ENCODE measurements at places on chromosomes 3 and 15. TPM values are rescaled to one million over a fixed set of nuclear protein-coding genes. Genes with fewer than 3 reads are reported as not detected.

DNA sequence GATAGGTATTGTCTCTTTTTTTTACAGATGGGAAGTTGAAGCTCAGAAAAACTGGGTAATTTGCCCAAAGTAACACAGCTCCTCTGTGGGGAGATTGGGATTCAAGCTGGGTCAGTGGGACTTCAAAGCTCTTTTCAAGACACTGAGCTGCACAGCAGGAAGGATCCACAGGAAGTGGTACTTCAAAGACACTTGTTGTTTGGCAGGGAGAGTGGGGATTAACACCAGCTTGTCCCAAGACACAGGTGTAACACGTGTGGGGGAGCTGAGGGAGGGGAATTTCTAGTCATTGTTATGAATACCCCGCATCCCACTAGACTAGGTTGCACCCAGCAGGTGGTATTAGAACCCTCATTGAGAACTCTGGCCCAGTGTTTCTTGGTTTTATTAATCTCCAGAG is 116.0 kb downstream of the FOXB1 start:
- DNase-seq: no peak

GRCh38 chr15:78938658-78939488 is 6.0 kb downstream of the CTSH start:
- no peak for DNase-seq

DNA sequence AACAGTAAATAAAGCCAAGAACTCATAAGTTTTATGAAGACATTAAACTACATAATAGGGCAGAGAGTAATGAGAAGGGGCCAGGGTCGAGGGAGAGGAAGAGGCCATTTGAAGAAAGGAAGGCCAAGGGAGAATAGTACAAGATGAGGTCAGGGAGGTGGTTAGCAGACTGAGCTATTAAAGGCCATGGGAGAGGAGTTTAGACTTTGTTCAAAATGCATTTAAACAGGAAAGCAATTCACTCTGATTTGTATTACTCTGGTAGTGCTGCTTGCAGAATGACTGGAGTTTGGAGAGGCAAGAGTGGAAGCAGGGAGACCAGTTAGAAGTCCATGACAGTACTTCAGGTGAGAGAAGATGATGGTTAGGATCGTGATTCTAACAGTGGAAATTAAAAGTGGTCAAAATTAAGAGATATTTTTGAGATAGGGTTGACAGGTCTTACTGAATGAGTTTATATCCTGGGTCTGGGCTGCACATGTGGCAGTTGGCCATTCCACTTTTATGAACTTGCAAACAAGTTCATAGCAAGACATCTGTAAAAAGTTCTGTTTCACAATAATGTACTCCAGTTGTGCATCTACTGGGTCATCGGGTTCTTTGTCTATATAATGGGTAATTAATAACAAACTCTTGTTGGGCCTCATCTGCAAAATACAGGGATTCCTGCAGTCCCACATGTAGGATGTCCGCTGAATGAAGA is 16.3 kb downstream of the PPP2R3A start:
- no peak for DNase-seq

DNA sequence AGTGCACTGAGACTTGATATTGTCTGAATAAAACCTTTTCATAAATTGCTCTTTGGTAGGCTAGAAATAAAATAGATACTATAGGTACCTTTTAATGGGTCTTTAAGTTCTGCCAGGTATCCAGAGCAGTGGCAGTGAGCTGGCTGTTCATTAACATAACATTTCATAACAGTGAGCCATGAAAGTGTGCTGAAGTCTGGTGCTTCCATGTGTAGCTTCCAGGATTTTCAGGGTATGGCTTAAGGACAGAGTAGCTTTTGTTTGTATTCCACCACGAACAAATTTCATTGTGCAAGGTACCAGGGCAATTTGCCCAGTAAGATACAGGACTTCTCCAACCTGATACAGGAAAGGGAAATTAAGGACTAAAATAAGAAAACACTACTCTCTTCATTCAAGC is 124.7 kb upstream of the NANOGP8 start:
- no peak for DNase-seq

- no peak for DNase-seq
Observed at GRCh38 chr15:84962955-84963354, 18.7 kb upstream of the PDE8A start.

GRCh38 chr3:139527265-139527664 is 12.3 kb downstream of the RBP1 start:
- DNase-seq: no peak

DNA sequence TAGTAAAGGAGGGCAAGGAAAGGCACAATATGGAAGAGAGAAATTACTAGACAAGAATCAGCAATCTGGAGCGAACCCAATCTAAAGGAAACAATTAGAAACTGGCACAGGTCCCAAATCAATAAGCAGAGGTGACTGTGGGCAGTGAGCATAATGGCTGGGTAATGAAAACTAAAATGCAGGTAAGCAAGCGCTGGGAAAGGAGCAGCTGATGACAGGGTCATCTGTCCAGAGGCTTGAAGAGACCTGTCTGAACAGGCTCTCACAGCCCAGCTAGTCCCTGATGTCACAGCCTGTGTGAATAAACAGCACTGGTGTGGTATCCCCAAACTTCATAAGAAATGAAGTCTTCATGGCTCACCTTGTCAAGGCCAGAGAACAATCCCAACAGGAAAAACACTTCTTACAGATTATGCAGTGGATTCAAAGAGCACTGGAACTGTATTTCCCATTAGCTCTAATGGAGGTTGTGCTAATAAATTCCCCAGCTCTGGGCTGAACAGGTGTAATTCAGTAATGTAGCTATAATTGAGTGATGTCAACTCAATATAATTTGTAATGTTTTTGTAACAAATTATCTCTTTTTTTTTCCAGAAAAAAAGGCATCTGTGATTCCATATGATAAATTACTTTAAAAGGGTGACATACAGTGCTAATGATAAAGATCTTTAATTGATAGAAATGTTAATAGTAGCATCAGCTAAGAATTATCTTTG is 197.3 kb downstream of the FHIT start:
- no peak for DNase-seq

DNA sequence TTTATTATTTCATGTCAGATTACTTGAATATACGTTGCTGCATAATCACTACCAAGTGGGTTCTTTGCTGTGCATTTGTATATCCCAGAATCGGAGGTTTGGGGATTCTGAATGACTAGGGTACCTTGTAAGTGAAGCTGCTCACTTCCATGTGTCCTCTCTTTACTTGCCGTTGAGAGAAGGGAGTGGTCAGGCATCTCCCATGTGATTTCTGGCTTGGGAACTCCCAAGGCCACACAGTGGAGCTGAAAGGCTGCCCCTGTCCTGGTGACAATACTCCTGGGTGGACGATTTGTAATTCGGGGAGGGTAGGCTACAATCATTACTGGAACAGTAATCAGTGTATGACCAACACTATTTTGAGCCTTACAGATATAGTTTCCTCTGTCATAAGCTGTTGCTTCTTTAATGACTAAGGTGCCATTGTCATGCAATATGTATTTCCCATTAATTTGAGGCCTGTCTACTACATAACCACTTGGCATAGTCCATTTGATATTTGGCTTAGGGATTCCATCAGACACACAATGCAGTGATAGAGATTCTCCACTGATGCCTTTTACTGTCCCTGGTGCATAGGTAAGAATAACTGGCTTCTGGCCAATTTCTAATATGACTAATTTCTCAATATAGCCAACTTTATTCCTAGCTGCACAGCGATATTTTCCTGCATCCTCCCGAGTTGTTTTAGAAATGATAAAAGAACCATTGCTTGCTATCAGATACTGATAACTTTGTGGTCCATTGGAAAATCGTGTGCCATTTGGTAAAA is 24.0 kb downstream of the IGSF10 start:
- DNase-seq: no peak

GRCh38 chr3:14328422-14328821 is 74.0 kb upstream of the SLC6A6 start:
- no peak for DNase-seq

DNA sequence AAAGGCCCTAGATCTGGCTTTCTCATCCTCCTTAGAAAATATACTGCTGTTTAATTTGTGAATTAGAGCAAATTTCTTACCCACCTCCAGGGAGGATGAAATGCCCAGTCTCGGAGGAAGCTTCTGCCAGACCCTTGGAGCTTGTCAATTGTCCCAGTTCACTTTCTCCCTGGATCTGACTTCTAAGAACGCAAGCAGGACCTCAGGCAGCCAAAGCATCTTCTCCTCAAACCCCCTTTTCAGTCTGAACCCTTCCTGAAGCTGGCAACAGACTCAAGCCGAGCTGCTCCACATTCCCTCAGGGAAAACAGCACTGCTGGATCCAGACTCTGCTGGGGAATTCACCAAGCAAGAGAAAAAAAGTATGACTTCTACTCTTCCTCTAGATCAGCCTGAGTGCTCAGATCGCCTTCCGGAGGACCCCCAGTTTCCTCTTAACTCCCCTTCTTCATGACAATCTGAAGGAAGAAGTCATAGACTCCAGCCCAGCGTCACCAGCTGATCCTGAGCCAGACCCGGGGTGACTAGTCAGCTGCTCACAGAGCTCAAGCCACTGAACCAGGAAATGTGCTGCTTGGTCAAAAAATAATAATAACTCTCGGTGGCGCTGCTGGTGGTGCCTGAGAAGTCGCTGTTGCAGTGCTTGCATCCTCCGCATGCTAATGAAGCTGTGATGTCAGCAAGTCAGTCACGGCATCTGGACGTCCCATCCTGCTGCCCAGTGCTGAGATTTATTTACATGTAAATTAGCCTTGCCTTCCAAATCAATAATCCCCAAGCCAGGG is at the start of gene PRICKLE2:
TSS of gene PRICKLE2 (minus strand) at position 641 of the 785 bp plus-strand sequence. CDS start 26,539 bp downstream, outside the sequence.
- DNase-seq: no peak

DNA sequence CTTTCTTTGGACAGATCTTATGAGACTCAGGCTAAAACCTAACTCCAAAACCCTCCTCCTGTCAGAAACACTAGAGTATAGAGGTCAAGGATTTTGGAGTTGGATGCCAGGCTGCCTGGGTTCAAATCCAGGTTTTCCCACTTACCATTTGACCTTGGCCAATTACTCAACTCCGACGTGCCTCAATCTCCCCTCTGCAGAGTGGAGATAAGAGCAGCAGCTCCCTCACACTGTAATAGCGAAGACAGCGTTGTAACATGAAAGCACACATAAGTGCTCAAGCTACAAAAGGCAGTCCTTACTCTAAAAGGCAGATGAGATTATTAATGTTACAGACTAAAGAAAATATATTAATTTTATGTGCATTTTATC is 90.1 kb downstream of the IGF2BP2 start:
- no peak for DNase-seq

DNA sequence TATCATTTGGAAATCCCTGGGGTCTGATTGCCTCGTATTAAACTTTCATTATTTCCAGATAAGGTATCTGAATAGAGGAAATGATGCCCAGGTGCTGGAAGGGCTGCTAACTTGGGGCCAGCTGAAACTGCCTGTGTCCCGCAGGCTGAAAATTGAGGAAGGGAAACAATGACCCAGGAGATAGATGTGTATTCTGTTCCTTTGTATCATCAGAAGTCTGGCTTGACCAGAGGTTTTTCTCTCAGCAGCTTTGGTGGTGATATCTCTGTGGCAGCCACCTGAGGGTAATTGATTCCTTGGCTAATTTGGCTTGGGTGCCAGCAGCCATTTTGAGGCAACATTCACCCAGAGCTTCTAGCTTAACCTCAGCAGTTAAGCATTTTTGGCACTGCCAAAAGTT is 90.0 kb upstream of the STT3B start:
- no peak for DNase-seq

GRCh38 chr3:98398513-98398912 is 8.0 kb downstream of the OR5K3 start:
- no peak for DNase-seq

- DNase-seq: no peak
Observed at GRCh38 chr3:125206934-125207333, 5.6 kb downstream of the SLC12A8 start.

GRCh38 chr3:67349551-67350174 is 304.7 kb downstream of the SUCLG2 start:
- no peak for DNase-seq

DNA sequence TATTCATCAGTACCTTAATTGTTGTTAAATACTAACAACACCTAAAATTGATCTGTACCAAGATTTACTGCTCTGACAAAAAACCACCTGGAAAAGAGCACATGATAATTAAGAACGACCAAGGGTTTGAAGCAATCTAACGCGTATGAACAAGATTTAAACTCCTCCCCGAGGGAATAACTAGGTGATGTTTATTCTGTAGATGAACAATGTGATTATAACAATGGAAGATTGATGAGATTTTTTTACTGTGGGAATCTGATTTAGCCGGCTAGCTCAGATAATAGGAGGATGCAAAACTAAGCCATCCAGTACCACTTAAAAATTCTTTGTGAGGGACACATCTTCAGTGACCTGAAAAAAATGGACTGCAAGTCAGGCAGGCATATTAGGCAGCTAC is 222.1 kb downstream of the FHIT start:
- DNase-seq: no peak

DNA sequence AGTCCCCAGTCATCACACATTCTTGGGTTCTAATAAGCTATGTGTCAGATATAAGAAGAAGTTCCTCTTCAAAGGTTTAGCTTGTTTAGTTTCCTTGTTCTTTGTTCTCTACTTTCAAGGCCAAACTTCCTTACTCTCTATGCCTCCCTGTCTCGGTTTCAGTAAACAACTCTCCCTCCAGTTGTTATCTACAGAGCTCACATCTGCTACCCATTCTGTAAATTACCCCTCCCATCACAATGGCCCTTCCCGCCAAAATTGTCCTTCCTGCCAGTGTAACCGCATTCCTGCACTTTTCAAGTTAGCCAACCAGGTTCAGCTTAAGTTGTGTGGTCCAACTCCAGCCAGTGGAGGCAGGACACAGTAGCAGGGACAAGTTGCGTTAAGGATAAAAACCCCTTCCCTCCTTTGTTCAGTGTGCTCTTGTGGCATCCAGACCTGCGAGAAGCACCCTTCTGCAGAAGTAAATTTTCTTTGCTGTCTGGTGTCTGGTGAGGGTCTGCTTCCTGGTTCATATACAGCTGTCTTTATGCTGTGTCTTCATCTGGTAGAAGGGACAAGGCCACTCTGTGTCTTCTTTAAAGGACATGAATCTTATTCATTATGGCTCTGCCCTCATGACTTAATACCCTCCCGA is 342.1 kb upstream of the GRM7 start:
- no peak for DNase-seq

CELF6 gene
- 1.6 TPM for total RNA-seq

ROPN1 gene
- total RNA-seq: not detected

BCL6 gene
- 255 TPM for total RNA-seq

OR5K3 gene
- not detected for total RNA-seq

CYP1A1 gene
- 65.0 TPM for total RNA-seq

GOLGA6A gene
- not detected for total RNA-seq

IMPG2 gene
- 0.13 TPM for total RNA-seq

P2RY14 gene
- total RNA-seq: 1.4 TPM

MRAS gene
- 232 TPM for total RNA-seq
